ENCODE measurements at places on chromosomes 6 and 20.

- peak; percentile 7 for DNase-seq
These were observed 17.3 kb upstream of the IBTK start for GRCh38 chr6:82264824-82265223.

DNA sequence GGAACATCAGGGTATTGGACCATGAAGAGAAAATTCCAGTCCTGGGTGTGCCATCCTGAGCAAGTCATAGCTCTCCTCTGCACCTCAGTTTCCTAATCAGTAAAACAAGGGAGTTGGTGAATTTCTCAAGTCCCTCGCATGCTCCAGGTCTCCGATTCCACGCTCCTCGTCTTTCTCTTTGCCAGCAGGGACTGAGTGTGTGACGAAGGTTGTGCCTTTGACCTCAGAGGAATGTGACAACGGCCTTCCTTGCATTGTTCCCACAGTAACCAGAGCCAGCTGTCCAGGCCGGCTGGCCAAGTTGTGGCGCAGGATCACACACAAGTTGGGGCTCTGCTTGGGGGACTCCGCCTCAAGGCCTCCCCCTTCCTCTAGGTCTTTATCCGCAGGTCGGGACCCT is 217.3 kb downstream of the ATXN1 start:
- DNase-seq: no peak

GRCh38 chr6:105459864-105460263 is 57.0 kb upstream of the PREP start:
- DNase-seq: no peak

DNA sequence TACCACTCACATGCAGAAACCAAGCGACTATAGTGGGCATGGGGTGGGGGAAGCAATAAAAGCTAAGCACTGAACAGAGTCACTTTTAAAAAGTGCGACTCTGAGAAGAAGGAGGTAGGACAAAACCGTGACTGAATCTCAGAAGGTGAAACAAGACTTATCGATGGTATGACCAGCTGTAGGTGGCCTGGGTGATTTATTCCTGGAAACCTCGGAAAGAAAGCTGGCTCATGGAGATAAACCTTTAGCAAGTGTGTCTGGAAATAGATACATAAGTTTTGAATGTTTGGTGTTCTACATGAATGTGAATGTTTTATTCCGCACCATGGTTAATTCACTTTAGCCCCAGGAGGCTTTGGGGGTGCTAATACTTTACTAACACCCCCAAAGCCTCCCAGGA is 43.9 kb downstream of the BANF2 start:
- DNase-seq: no peak
